ENCODE measurements at places on chromosomes 2 and 18.
A peak's percentile ranks its signal among the peaks of the same experiment; 100 is the strongest.

- peak; percentile 87 for DNase-seq
These were observed 12.9 kb upstream of the GEMIN6 start for GRCh38 chr2:38765149-38765548.

DNA sequence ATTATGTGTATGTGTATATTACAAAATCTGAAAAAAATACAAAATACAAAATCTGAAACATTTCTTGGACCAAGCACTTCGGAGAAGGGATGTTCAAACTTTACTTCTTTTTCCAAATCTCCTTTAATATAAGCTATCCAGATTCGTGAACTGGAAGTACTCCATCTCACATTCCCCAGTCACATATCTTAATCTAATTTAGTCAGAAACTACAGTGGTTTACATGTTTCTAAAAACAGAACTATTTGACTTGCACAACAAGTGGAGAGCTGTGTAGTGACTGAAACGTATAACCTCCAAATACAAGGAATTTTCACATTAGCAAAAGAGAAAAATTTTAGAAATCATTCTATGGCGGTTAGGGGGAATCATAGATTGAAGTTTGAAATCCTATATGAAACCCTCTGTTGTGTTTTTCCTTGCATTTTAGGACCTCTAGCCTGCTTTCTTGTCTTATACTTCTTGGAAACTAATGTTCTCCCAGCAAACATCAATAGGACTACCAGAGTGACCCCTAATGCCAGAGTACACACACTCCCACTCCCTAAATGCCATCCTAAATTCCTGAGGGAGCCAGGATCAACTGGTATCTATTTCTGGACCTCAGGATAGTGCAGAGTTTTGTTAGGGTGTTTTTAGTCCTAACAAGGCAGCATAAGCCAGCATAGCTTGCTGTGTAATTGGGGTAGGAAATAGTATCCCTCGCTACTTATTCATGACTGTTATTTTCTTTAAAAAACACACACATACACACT is 30.2 kb upstream of the ROCK1 start:
- peak; percentile 26 for DNase-seq

DNA sequence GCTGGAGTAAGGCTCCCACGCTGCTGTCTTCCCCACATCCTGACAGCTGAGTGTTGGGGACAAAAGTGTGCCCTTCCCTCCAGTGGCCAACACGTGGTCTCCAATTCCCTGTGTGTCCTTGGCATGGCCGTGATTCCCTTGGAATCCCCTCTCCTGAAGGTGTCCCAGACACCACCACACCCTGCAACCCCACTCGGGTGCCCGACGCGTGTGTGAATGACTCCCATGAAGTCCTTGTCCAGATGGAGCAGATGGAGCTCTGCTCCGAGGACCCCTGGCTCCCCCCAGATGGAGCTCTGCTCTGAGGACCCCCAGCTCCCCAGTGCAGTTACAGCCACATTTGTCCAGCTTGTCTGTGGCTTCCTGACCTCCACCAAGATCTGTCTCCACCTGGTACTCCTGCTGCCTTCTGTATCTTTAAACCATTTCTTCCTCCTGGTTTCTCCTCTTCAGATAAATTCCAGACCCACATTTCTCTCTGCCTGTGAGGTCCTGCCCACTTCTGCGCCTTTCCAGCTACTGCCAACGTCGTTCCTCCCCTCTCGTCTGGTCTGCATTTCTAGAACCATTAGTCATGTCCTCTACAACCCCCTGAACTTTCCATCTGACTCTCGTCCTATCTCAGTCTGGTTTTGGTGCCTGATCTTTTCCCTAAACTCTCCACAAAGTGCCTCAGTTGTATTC is 86.8 kb upstream of the PXDN start:
- DNase-seq: peak; percentile 37

GRCh38 chr18:51514128-51514527 is 316.6 kb upstream of the MEX3C start:
- no peak for DNase-seq

- DNase-seq: no peak
These were observed 862.2 kb upstream of the DDX18 start for GRCh38 chr2:116952254-116952653.

DNA sequence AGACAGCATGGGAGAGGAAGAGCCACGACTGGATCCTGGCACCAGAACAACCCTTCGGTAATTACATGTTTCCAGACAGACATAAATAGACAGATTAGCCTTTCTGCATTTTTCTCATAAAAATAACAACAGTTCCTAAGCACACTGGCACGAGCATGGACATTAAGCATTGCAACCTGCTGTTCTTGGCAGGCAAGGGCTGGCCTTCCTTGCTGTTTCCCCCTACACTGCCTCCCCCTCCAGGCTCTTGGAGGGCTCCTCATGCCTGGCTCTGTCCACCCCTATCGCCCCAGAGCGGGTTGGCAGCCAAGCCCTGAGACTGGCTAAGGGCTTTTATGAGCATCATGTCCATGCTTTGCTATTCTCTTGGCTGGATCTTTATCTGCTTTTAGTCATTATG is 89.6 kb downstream of the TTC32 start:
- no peak for DNase-seq

DNA sequence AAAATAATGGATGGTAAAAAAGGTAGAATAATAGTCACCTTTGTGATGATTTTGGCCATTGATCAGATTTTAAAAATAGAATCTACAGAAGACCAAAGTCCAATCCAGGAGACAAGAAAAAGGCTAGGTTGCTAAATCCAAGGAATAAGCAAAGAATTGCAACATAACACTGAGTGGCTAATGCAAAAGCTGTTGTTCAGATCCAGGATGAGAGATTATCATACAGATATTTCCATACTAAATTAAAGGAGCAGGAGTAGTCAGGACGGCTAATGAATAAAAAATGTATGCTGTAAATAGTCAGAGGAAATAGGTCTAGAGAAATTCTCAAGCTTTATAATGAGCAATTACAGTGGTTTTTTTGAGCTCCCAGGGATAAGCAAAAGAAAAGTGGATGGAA is 745.9 kb upstream of the ACVR2A start:
- no peak for DNase-seq

GRCh38 chr2:196142825-196143224 is 28.6 kb downstream of the STK17B start:
- DNase-seq: no peak

- DNase-seq: no peak
These were observed 345.1 kb downstream of the DYSF start for GRCh38 chr2:71798266-71799012.

DNA sequence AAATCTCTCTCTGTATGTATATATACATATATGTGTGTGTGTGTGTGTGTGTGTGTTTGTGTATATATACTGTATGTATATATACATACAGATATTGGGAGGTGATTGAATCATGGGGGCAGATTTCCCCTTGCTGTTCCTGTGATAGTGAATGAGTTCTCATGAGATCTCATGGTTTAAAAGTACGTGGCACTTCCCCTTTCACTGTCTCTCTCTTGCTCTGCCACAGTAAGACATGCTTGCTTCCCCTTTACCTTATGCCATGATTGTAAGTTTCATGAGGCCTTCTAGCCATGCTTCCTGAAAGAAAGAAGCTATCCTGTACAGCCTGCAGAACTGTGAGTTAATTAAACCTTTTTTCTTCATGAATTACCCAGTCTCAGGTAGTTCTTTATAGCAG is 18.8 kb upstream of the CCDC195 start:
- no peak for DNase-seq

- peak; percentile 80 for DNase-seq
These were observed 34.9 kb upstream of the NEDD4L start for GRCh38 chr18:58009166-58009565.

DNA sequence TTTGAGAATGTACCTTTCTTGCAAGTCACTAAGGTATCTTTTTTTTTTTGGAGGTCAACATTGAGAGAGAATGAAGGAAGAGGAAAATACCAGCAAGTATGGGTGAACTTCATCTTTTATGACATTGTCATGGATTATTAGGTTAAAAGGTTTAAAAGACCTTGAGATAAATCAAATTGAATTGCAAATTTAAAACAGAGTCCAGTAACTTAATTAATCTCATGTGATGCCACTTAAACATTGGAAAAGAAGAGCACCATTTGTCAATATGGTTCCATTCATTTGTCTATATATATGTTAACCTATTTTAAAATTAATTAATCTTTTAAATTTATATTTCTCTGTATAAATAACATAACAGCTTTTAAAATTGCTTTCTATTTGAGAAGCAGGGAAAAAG is 83.8 kb downstream of the PPP1R1C start:
- DNase-seq: no peak

- DNase-seq: no peak
These were observed 110.2 kb downstream of the VAPA start for GRCh38 chr18:10023853-10024570.

GRCh38 chr2:158779621-158780020 is 15.5 kb upstream of the DAPL1 start:
- peak; percentile 14 for DNase-seq

GRCh38 chr18:857986-858385 is 45.9 kb upstream of the YES1 start:
- no peak for DNase-seq

DNA sequence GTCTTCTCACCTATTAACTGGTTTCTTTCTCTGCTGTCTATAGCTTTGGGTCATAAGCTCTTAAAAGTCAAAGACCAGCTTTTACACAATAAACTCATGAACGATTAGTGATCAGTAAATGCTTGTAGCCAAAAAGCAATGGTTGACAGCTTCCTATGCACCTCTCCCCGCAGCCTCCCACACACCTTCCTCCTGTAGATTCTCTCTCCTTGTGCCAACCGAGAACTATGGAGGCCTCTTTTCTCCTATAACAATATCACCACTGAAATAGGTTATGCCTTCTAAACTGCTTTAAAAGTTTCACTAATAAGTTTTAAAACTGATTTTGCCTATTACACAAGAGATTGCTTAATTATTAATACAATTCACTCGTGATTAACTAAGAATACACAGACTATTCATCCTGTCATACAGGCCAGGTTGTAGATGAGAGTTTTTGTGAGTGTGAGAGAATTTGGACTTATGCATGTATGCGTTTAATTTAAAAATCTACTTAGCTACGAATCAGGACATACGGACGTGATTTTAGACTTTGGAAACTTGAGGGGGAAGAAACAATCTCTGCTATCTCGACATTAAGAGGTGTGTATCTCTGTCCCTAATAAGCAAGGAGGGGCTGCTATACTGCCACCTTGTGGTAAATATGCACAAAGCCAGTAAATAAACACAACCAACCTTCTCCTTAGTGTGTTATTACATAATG is 229.1 kb upstream of the RBBP8 start:
- DNase-seq: peak; percentile 60

DNA sequence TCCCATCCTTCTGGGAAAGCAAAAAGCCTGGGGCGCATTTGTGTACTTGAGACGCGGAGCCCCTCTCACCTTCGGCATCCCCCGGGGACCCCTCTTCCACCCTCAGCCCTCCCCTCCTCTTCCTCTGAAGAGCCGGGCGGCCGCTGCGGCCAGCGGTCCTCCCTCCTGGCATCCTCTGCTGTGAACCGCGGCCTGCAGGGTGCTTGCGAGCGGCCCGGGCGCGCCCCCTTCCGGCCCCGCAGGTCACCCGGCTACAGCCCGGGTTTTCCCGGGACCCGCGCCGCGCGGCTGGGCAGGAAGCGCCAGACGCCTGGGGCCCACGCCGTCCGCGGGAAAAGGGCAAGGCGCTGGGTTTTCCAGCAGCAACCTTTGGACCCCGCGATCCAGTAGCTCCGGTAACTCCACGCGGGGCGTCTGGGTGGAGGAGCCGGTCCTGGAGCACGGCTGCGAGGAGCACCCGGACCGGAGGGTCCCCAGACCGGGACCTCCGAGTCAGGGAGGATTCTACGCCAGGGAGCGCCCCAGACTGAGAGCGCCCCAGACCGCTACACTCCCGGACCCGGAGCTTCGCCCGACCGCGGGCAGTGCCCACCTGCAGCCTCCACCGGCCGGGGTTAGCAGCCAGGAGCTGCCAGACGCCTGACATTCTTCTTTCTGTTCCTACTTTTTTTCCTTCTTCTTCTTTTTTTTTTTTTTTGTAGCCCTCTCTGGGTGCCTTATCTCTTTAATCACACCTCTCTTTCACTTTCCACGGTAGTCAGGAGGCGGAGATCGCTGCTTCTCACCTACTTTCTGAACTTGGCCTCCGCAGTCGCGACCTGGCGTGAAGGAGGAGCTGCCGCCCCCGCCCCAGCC is at the start of gene IL18R1:
Gene IL18R1 (plus strand): TSS at position 271 of the 855 bp plus-strand sequence. CDS start 6,865 bp downstream, outside the sequence.
- peak; percentile 70 for DNase-seq

DNA sequence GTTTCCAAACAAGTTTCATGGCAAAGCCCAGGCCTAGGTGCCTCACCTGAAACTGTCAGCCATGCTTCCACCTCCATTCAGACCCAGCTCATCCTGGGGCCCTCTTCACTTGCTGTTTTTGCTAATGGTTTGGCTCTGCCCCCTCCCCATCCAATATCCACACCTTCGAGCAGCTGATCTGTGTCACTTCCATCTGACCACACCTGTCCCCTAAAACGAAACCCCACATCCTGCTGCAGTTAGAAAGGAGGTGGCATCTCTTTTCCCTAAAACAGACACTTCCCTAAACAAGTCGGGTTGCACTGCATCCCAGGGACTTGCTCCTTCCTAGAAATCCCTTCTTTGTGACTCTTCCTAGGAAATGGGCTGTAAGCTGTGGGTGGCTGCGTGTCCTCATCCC is 748.7 kb upstream of the SALL3 start:
- DNase-seq: no peak

GRCh38 chr2:8518979-8519668 is 162.7 kb upstream of the ID2 start:
- DNase-seq: no peak

DNA sequence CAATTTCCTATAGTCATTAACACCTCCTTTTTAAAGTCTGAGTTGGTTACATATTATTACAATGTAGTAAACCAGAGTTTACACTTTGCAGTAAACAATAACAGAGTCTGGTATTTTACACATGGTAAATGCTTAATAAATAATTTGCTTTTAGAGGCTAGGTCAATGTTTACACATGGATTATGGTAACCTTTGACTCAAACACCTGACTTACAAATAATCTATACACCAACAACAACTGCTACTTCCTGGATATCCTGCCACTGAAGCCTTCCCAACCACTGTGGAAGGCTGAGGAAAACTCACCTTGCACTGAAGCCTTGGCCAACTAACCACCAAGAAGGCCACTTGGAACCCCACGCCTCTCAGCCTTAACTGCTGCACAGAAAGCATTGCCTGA is 5.4 kb downstream of the ALS2 start:
- no peak for DNase-seq

DNA sequence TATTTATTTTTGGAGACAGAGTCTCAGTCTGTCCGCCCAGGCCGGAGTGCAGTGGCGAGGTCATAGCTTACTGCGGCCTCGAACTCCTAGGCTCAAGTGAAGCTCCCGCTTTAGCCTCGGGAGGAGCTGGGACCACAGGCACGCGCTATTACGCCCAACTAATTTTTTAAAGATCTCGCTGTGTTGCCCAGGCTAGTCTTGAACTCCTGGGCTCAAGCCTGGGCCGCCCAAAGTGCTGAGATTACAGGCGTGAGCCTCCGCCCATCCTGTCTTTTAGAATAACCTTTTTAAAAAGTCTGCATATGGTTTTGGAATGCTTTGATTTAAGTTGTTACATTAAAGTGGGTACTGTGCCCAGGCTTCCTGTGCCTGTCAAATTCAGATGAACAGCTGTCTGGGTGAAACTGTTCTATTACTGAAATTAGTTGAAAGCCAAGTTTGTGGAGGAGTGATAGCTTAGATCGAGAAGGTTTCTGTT is 944 bp downstream of the RAB3GAP1 start:
- DNase-seq: no peak

All from fibroblast of skin of right quadriceps (primary cell).